ENCODE measurements at places on chromosomes 4 and X.

DNA sequence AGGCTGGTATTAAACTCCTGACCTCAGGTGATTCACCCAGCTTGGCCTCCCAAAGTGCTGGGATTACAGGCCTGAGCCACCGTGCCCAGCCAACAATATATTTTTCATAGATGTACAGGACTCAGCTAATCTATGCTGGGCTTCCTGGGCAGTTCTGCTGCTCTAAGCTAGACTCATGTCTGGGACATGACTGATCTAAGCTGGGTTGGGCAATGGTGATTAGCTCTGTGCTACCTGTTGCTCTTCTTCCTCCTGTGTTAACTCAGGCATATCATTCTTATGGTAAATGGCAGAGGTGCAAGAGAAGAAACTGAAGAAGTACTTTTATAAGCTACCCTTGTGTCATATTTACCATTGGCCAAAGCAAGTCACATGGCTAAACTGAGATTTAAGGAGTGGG, 11.4 kb upstream of the SUPT20HL2 start:
- DNase-seq, result no peak

GRCh38 chr4:94446386-94446785, 5.4 kb upstream of the PDLIM5 start:
- DNase-seq, result no peak

DNA sequence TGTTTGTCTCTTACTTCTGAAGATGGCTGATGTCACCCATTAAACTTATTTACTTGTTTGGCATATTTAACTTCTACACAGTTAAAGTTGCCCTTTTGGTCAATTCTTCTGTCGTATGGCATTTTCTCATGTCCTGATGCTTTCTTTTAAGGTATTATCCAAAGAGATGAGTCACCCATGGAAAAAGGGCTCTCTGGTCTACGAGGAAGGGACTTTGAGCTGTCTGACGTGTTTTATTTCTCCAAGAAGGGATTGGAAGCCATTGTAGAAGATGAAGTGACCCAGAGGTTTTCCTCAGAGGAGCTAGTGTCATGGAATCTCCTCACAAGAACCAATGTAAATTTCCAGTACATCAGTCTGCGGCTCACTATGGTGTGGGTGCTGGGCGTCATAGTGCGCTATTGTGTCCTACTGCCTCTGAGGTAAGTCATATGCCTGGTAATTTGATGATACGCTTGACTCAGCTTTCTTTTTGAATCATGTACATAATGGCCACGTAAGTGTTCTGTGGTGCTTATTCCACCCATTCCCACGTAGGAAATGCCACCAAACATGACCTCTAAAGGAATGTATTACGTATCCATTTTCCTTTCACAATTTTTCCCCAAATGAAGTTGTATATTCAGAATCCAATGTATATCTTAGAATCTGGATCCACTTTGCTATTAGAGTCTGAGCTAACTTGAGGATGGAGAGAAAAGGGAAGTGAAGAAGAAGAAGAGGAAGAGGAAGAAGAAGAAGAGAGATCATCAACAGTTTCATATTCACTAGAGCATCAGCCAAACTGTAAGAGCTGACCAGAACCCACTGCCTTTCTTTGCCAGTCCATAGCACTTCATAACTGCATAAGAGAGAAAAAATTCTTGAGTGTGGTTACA, 45.7 kb downstream of the GPAT3 start:
- DNase-seq, result no peak

- DNase-seq, result peak; percentile 3
Measured at GRCh38 chrX:143664302-143664701, 28.4 kb upstream of the SLITRK4 start.

- peak; percentile 91 for DNase-seq
Measured at GRCh38 chr4:112361181-112361791, 64.1 kb downstream of the ALPK1 start.

- DNase-seq, result no peak
Measured at GRCh38 chr4:109547394-109547793, 12.7 kb upstream of the MCUB start.

DNA sequence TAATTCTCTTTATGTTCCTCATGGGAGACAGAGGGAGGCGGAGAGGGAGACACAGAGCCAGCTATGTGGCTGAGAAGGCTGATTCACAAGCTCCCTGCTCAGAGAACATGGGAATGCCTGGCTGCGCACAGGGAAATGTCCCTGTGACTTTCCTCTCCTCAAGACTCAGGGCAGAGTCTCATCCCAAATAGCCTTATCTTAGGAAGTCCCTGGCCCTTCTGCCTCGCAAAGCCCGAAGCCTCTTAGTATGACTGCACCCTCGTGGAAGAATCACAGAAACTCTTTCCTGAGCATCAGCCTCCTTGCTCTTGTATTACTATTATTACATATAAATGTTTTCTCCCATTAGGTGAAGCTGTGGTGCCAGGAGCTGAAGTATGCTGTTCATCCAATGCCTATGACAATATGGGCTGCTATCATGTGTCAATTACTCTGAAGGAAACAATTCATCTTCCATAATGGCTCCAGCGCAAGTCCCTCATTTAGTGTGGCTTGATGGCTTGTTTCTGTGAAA, 230.5 kb downstream of the MGST2 start:
- no peak for DNase-seq

- DNase-seq, result no peak
Measured at GRCh38 chrX:147174591-147174990, 360.0 kb upstream of the CXorf51A start.

- no peak for DNase-seq
Measured at GRCh38 chr4:84952776-84953175, 13.7 kb downstream of the WDFY3 start.

DNA sequence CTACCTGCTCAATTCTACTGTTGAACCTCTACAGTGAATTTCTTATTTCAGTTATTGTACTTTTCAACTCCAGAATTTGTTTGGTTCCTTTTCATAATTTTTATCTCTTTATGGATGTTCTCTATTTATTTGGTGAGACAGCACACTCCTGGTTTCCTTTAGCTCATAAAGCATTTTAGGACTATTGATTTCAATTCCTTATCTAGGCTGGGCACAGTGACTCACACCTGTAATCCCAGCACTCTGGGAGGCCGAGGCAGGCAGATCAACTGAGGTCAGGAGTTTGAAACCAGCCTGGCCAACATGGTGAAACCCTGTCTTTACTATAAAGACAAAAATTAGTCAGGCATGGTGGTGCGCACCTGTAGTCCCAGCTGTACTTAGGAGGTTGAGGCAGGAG, 57.7 kb downstream of the THOC2 start:
- DNase-seq, result no peak

- peak; percentile 58 for DNase-seq
Measured at GRCh38 chr4:78953769-78954666, 14.8 kb upstream of the PAQR3 start.

GRCh38 chrX:155061760-155062159, 9.2 kb downstream of the CMC4 start:
- DNase-seq, result no peak

DNA sequence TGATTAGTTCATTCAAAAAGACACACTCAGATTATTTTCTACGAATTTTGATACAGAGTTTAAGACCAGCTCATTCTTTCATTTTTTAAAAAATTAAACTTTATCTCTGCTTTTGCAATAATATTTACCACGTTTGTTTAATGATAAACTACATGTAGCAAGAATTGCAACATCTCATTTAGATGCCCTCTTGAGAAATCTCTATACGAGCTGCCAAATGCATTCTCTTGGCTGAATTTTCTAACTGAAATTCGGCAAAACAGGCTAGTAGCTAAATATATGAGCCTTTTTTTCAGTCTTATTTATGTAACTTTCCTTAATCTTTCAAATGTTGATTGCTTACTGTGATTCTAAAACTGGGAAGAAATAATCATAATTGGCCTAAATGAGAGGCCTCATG, 2.1 kb upstream of the GC start:
- DNase-seq, result no peak

- DNase-seq, result no peak
Measured at GRCh38 chrX:152136312-152136711, 2.1 kb downstream of the MAGEA10 start.

DNA sequence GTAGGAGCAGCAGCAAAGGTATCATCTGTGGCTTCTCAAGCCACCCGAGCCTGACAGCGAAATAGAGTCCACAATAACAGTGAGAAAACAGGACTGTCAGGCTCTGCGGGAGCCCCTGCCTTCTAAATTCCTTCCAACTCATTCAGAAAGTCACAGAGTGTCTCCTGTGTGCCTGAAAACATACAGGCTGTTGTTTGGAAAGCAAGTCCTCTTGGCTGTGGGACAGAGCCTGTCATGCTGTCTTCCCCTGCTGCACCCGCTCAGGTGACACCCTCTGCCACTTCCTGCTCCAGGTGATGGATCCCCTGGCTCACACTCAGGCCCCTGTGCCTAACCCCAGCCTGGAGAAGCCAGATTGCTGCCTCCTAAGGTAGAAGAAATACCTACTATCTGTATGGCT, 152.3 kb downstream of the RAB28 start:
- DNase-seq, result no peak

DNA sequence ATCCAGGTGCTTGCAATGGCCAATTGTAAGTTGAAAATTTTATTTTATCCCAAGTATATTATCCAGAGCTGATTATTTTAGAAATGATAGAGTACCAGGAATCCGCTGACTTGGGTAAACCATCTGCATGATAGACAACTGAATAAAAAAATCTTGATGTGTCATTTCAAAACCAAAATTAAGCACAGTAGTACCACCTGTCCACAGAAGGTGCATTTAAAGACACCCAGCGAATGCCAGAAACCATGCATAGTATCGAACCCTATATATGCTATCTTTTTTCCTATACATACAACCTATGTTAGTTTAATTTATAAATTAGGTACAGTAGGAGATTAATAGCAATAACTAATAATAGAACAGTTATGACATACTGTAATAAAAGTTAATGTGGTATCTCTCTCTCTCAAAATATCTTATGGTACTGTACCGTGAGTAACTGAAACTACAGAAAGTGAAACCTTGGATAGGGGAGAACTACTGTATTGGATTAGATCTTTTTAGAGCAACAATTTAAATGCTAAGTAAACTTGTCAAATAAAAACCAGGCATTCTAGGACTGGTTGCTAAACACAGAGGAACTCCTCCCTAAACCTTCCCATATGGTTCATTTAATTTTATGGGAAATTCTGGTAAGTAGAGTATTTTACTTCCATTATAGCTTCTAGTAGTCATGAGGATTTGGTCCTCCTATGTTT, 6.2 kb downstream of the NEIL3 start:
- DNase-seq, result no peak

DNA sequence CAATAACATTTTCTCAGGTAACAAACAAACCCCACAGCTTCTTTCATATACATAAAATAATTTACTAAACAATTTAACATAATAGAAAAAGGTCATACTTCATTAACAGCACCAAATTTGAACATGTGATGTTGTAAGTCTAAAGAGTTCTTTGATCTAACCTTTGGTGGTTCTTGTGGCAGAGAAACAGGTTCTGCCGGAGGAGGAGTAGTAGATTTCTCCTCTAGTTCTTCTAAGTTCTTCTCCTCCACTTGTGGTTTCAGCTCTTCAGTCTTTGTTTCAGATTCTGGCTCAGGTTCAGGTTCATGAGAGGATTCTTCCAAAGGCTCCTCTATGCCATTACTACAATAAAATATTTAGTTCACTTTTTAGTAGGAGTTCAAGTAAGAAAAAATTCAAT, 18.3 kb downstream of the G3BP2 start:
- no peak for DNase-seq

DNA sequence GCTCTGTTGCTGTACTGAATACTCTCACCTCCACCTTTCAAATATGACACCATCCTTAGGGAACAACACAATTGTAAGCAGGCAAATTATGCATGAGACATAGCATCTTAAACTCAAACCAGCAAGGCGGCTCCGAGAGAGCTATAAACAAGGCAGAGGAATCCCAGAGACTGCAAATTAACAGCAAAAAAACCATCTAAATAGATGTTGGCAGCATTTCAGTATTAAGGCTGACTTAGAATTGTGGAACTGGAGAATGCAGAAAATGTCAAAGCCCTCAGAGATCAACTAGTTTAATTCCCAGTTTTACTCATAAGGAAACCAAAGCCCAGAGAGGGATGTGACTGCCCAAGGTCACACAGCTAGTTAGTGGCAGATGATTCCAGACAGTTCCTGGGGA, 37.2 kb upstream of the SPANXC start:
- no peak for DNase-seq

- no peak for DNase-seq
Measured at GRCh38 chr4:89316931-89317366, 9.3 kb upstream of the GPRIN3 start.

DNA sequence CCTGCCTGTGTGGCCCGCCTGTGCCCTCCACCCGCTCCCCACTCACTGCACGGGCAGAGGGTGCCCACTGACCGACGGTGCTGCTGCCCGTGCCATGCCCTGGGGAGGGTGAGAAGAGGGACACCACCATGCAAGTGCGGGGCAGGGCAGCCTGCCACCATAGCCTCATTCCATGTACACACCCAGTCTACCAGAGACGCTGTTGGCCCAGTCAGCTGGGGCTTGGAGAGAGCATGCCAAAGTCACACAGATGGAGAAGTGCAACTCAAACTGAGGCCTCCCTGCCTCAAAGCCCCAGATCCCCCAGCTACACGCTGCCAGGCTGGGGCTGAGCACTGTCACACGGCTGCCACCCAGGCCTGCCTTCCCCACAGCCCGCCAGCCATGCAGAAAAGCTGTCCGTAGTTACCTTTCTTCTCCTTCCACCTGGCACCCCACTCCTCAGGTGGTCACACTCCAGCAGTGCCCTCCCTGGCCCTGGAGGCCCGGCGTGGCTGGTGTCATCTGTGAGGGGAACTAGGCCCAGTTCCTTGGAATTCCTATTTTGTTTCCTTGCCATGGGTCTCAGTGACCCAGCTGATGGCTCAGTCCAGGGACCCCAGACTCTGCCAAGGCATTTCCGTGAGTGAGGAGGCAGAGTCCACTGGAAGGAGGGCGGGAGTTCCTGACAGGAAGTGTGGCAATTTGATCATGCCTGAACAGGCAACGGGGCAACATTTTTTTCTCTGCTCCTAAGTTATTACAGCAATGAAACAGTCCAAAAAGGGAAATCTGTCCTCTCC, at the start of gene SLC2A9:
SLC2A9 (minus strand) TSS at position 627 of the 782 bp plus-strand sequence; CDS start at position 559, 68 bp downstream.
- no peak for DNase-seq

- DNase-seq, result no peak
Measured at GRCh38 chr4:2366252-2367192, 51.9 kb downstream of the ZFYVE28 start.

GRCh38 chr4:176769514-176769913, 23.2 kb downstream of the VEGFC start:
- DNase-seq, result no peak

GRCh38 chr4:42781315-42781714, 111.2 kb upstream of the GRXCR1 start:
- no peak for DNase-seq

- DNase-seq, result no peak
Measured at GRCh38 chrX:41178201-41178600, 93.0 kb downstream of the USP9X start.

- peak; percentile 91 for DNase-seq
Measured at GRCh38 chr4:76949276-76950051, at the start of gene SEPTIN11. TSS of gene SEPTIN11 (plus strand) at chr4:76949752. CDS start at chr4:76949904, 152 bp downstream.

GRCh38 chrX:26922278-26922677, 540.9 kb downstream of the PPP4R3C start:
- no peak for DNase-seq

DNA sequence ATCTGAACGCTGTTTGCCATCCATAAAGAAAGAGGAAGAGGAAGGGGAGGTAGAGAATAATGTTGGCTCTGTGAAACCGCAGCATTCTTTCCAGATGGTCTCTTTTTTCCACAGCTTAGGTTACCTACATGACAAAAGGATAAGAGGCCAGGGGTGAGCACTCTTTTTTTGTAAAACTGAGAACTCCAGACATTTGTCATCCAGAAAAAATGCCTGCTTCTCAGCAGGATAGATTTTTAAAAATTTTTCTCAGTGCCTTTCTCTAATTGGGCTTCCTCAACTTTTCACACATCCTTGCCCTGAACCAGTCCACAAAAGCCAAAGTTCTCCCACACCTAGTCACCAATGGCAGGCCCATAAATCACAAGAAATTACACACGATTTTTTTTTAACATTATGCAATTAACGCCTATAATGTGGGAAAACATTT, 158.1 kb upstream of the TENM3 start:
- DNase-seq, result no peak

Measured in SK-N-DZ (cell line).